ENCODE measurements at places on chromosomes 11 and 22.

DNA sequence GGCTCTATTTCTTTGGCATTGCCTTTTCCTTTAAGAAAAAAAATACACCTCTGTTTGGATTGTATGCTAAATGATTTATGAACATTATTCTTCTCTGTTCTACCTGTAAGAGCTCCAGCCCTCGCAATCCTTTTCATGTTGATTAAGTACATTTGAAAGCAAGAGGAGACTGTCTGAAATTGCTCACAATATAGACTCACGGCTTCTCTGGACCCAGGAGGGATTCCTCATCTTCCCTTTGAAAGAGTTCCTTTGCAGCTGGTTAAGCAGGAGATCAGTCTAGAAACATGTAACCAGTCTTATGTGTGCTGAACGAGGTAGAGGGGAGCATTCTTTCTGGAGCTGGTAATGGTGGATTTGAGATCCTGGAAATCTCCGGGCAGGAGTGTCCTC is 47.4 kb downstream of the PKNOX2 start:
- DNase-seq = no peak

GRCh38 chr11:111982019-111982464 is 43.2 kb upstream of the DLAT start:
- DNase-seq = no peak

- no peak for DNase-seq
Measured at GRCh38 chr11:125079151-125079877, 16.2 kb downstream of the SLC37A2 start.

GRCh38 chr11:33015621-33016551 is at the start of gene DEPDC7:
DEPDC7 (plus strand) TSS chr11:33015878; CDS start chr11:33015956, 78 bp downstream.
- peak; percentile 70 for DNase-seq

- DNase-seq = no peak
Measured at GRCh38 chr11:41497974-41498373, 38.5 kb upstream of the LRRC4C start.

DNA sequence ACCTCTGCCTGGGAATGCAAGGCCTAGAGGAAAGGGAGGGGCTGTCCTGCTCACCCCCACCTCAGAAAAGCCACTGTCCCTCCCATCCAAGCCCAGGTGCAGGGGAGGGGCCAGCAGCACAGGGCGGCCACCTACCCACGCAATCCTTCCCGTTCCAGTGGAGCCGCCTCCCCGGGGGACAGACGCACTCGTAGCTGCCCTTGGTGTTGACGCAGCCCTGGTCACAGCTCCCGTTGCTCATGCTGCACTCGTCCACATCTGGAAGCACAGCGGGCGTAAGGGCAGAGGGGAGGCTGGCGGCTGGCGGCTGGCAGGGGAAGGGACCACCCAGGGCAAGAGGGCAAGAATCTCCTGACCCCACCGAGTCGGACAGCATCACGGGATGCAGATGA is 40.3 kb upstream of the TTLL12 start:
- no peak for DNase-seq

DNA sequence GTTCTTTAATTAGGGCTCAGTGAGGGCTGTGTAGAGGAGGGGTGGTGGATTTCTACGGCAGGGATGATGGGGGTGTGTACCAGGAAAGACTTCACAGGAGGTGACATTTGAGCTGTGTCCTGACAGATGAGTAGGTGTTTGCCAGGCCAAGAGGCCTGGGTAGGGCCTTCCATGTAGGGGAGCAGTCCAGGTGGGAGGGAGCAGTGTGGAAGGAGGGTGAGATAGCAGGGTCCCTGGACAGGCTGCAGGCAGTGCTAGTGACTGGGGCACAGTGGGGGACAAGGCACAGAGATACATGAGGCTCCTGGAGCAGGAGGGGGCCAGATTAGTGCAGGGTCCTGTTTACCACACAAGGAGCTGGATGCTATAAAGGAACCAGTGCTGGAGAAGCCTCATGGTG is 147.9 kb upstream of the CADM1 start:
- DNase-seq = no peak

DNA sequence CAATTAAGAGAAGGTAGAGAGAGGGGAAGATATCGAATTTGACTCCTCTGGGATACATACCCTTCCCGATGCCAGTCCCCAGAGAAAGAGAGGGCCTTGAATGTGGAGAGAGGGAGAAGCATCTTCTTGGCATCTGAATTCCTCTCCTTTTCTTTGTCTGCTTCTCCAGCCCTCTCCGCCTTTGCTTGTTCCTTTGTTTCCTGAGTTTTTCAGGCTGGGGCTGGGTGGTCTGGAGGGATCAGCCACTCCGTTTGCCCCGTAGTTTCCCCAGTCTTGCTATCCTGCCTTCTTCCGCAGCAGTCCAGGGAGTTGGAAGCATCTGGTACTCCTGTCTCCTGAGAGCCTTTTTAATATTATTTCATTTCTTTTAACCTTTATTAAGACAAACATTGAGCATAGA is 107.1 kb upstream of the CADM1 start:
- no peak for DNase-seq

DNA sequence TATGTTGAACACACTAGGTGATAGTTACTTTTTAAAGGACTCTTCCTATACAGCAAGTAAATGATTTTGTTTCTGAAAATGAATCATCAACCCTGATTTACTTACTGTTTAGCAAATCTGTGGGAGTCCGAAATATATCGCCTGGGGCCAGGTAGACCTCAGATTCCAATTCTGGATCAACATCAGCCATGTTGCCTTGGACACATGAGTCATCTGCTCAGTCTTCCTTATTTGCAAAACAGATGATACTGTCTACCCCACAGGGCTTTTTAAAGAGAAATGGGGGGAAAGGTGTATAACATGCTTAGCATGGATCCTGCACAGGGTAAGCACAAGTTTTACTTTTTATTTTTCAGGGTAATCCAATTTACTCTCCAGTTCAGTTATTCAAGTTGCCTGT is 324.2 kb downstream of the TENM4 start:
- no peak for DNase-seq

DNA sequence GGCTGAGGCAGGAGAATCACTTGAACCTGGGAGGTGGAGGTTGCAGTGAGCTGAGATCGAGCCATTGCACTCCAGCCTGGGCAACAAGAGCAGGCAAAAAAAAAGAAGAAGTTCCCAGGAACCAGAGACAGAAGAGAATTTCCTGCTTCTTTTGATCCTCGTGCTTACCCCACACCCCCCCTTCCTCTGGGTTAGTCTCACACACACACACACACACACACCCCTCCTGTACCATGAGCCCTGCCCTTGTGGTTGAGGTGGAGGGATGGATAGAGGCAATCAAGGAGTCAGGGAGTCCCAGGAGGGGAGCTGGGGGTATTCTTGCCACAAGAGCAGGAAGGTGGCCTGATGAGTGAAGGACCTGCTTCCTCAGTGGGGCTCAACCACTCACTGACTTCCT is 4.1 kb upstream of the UBE2L6 start:
- DNase-seq = no peak

GRCh38 chr22:37267661-37268413 is 14.5 kb upstream of the CYTH4 start:
- no peak for DNase-seq

- DNase-seq = no peak
Measured at GRCh38 chr11:70463478-70464255, 65.3 kb downstream of the CTTN start.

DNA sequence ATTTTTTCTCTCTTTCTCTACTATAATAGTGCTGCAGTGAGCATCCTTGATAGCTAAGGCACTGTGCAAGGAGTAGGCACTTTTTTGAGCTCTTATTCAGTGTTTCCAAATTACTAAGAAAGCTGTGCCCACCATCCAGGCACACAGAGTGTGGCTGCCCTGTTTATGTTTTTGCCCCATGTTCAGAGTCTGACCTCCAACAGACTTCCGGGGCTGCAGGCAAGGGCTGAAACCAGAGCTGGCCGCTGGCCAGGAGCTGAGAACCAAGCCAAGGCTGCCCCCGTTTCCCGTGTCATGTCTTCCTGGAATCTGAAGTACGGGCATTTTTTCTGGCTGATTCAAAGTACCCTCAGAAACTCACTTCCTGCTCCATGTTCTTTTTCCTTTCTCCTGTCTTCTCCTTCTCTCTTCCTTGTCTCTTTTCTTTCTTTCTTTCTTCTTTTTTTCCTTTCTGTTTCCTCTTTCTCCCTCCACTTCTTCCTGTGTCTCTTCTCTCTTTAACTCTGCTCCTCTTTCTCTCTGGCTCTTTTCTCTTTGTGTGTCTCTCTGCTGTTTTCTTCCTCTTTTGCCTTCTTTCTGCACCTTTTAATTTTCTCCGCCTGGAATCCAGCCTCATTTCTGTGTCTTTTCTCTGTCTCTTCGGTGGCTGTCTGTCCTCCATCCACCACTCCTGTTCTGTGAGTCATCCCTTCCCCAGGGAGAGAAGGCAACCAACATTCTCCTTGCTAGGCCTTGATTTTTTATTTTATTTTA is 17.0 kb upstream of the KCTD14 start:
- peak; percentile 63 for DNase-seq

GRCh38 chr11:130786586-130786985 is 129.7 kb downstream of the SNX19 start:
- no peak for DNase-seq

DNA sequence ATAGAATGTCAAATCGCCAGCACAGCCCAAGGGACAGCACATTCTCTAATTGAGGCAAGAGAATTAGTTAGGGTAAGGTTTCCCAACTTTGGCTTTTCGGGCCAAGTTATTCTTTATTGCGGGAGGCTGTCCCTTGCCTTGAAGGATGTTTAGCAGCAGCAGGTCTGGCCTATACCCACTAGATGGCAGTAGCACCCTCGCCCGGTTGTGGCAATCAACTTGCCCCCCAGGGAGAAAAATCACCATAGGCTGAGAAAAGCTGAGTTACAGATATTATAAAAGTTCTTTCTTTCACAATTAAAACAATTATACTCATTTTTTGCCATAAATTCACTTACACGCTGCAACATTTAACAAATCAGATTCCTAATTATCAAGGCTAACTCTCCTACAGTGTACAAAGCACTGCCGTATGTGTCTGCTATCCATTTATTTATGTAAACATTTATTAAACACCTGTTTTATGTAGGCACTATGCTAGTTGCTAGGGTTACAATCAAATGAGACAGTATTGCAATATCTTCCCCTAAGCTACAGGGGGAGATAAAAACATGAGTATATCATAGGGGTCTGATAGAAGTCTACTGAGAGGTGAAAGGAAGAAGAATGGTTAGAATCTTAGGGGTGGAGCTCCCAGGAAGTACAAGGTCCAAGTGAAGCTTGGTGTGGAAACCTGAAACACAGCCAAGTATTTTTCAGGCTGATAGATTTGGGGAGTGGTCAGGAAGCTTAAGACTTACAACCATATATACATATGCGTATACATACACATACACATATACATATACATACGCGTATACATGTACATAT is 452.3 kb downstream of the RAB38 start:
- no peak for DNase-seq

- no peak for DNase-seq
Measured at GRCh38 chr11:95119361-95120060, 29.9 kb downstream of the ENDOD1 start.

DNA sequence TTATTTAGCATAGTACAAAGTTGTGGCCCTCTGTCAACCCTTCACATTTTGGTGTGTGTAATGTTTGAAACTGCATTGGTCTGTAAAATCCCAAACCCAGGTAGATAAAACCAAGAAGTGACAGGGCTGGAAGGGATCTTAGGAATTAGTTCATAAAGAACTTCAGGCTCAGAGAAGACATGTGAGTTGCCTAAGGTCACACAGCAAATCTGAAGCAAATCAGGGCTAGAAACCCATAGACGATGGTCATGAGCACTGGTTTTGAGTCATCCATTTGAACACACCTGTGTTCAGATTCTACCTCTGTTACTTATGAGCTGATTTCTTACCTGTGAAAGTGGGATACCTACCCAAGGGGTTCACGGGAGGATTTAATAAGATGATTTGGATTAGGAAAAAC is 107.1 kb downstream of the PTPRJ start:
- no peak for DNase-seq

GRCh38 chr11:9762531-9762930 is 98.7 kb downstream of the SWAP70 start:
- DNase-seq = no peak

GRCh38 chr22:44269117-44269498 is 43.6 kb downstream of the SHISAL1 start:
- no peak for DNase-seq

DNA sequence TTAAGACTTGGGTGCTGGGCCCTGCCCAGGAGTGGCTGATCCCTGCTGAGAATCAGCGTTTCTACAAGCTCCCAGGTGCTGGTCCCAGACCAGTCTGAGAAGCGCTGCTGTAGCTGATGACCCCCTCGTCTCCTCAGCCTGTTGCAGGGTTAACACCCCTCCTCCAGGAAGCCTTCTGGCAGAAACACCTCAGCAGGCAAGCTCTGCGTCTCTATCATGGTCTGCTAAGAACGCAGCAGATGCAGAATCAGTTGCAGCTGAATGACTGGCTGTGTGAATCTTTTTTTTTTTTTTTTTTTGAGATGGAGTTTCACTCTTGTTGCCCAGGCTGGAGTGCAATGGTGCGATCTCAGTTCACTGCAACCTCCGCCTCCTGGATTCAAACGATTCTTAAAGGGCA is 132.5 kb downstream of the CACNA1I start:
- DNase-seq = no peak

- DNase-seq = no peak
Measured at GRCh38 chr11:124796312-124796711, 3.9 kb downstream of the MSANTD2 start.

- peak; percentile 83 for DNase-seq
Measured at GRCh38 chr11:61947486-61948210, 2.5 kb upstream of the BEST1 start.

GRCh38 chr11:75514596-75514995 is 11.1 kb downstream of the GDPD5 start:
- DNase-seq = no peak

DNA sequence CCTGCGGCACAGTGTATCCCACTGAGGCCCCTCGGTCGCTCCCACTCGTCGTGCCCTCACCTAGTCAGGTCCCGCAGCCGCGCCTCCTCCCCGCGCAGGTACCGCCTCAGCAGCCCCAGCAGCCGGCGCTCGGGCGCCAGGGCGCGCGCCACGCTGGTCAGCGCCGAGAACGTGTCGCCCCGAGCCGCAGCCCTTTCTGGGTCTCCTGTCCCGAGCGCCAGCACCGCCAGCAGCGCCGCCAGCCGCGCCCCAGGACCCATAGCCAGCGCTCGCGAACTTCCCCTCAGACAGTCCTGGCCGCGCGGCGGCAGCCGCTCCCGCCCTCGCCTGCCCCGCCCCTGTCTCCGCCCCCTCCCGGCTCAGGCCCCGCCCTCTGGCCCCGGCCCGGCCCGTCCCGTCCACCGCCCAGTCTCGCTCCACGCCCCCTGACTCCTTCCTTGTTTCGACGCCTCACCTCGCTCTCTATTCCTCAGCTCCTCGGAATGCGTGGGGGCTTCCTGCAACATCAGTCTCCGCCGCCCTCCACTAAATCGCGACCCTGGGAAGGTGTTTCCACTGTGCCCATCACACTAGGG is at the start of gene P4HA3:
Gene P4HA3 (minus strand): TSS at position 289 of the 575 bp plus-strand sequence. CDS start 29 bp downstream, at position 260.
- no peak for DNase-seq

DNA sequence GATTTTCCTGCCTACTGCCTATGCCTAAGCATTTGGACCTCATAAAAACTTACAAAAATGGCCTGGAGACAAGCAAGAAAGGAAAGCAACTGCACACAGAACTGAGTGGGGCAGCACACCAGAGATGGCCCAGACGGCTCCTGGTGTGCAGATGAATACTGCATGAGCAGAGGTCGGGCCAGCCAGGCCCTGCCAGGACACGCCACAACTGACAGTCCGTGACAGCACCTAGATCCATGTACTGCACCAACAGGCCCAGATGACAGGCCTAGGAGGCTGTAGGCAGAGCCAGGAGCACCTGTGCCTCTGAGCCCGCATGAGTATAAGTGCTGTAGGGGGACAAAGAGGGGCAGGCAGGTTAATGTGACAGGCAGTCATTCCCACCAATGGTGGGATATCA is 160.2 kb downstream of the IGLL1 start:
- no peak for DNase-seq

- DNase-seq = no peak
Measured at GRCh38 chr11:43116071-43116470, 195.7 kb upstream of the API5 start.

All from fibroblast of skin of left biceps (primary cell).